ENCODE measurements at places on chromosomes 6 and 20. TPM values are rescaled to one million over a fixed set of nuclear protein-coding genes. Genes with fewer than 3 reads are reported as not detected.

Gene SEL1L2
- total RNA-seq: not detected

Gene LGSN
- total RNA-seq: not detected

Gene C20orf202
- not detected for total RNA-seq

Gene SFTA2
- total RNA-seq: not detected

Gene SEC63
- 112 TPM for total RNA-seq

Gene SIGLEC1
- 16.8 TPM for total RNA-seq

Gene ATG5
- total RNA-seq: 30.3 TPM

Gene TAB2
- total RNA-seq: 68.1 TPM

Gene DSP
- total RNA-seq: 4.1 TPM

Gene ESF1
- 18.2 TPM for total RNA-seq

Gene LPIN3
- 21.4 TPM for total RNA-seq

Gene DEFB114
- not detected for total RNA-seq

Gene FOXA2
- not detected for total RNA-seq

Gene ADAT2
- 9.1 TPM for total RNA-seq

Gene HCRTR2
- total RNA-seq: not detected

Gene HLA-DRB5
- total RNA-seq: 127 TPM

Gene SNAI1
- 44.7 TPM for total RNA-seq

Gene SLC32A1
- total RNA-seq: not detected

Gene FAM83B
- not detected for total RNA-seq

Gene HDAC2
- total RNA-seq: 61.5 TPM

Gene ADAM33
- total RNA-seq: 39.8 TPM

Gene AIF1
- 32.6 TPM for total RNA-seq

Gene RAD21L1
- not detected for total RNA-seq

Gene HLA-DMB
- 20.1 TPM for total RNA-seq

Gene SLCO4A1
- total RNA-seq: 13.9 TPM

Gene KHDC1L
- total RNA-seq: 0.66 TPM

Gene FAM83C
- total RNA-seq: not detected

Gene RALGAPA2
- total RNA-seq: 34.8 TPM

Gene PAX1
- total RNA-seq: not detected

Gene BANF2
- not detected for total RNA-seq

Gene MICAL1
- total RNA-seq: 60.8 TPM

Gene DOP1A
- 35.1 TPM for total RNA-seq

Gene GUCA1A
- not detected for total RNA-seq

Gene MYB
- not detected for total RNA-seq

Gene RBBP8NL
- not detected for total RNA-seq

Gene TUBB2B
- total RNA-seq: 5.6 TPM

Gene CD40
- total RNA-seq: 36.1 TPM

Gene SUMO4
- total RNA-seq: 6.9 TPM

Gene GLP1R
- not detected for total RNA-seq

Gene OVOL2
- total RNA-seq: not detected

Gene YWHAB
- total RNA-seq: 166 TPM

Gene RBM24
- total RNA-seq: 2.5 TPM

Gene EXOC2
- 18.0 TPM for total RNA-seq

Gene ABHD16B
- not detected for total RNA-seq

Gene SH3BGRL2
- 23.5 TPM for total RNA-seq

Gene CCNC
- total RNA-seq: 40.4 TPM
